ENCODE measurements at places on chromosomes 2 and 18. TPM values are rescaled to one million over a fixed set of nuclear protein-coding genes. Genes with fewer than 3 reads are reported as not detected.

TMEM247 gene
- polyA plus RNA-seq, result not detected

DSG4 gene
- not detected for polyA plus RNA-seq

AGXT gene
- polyA plus RNA-seq, result not detected

PTPN18 gene
- 13.7 TPM for polyA plus RNA-seq

ABCB11 gene
- polyA plus RNA-seq, result not detected

HOXD13 gene
- not detected for polyA plus RNA-seq
